Stimulated activated CD4-positive, alpha-beta T cell treated with anti-CD3 and anti-CD28 coated beads, Interleukin-1b, Interleukin-23, amount 100 ng/mL, for 1 hour (primary cell): ENCODE measurements at places on chromosomes 6 and 20.

DNA sequence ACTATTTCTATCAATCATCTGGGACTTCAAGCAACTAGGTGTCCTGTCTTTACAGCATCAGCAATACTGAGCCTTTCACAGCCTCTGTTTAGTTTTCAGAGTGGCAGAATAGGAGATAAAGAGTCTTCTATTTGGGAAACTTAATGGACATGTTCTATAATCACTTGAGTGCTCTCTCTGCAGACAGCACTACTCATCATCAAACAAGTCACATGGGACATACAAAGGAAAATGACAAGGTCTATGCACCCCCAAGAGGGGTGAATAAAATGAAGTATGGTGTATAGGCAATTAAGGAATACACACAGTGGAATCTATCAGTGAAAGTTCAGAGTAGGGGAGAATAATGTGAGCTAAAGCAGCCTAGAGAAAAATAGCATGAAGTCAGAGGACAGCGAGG is 237.8 kb upstream of the THEMIS start:
- DNase-seq = no peak

DNA sequence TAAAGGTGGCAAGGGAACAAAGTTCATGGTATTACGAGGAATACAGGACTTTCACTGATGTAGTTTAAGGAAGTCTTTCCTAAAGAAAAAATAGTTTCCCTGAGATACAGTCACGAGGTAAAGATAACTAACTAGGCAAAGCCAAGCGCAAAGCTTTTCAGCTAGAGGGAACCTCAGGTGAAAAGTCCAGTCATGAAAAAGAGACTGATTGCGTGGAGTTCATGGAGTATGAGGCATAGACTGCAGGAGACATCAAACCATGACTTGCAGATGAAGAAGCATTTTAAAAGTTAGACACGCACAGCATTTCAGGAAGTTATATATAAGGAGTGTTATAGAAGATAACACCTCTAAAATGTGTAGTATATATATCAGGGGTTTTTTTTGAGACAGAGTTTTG is 205.6 kb upstream of the ZNF184 start:
- no peak for DNase-seq

- DNase-seq = no peak
Observed at GRCh38 chr6:163341224-163342061, 73.1 kb upstream of the QKI start.

- no peak for DNase-seq
Observed at GRCh38 chr6:122678841-122679240, 68.6 kb downstream of the PKIB start.

GRCh38 chr20:17648791-17649730 is 33.0 kb downstream of the RRBP1 start:
- DNase-seq = no peak

GRCh38 chr20:17108896-17109295 is 117.9 kb upstream of the PCSK2 start:
- no peak for DNase-seq

- DNase-seq = no peak
Observed at GRCh38 chr6:128417698-128418097, 102.7 kb downstream of the PTPRK start.

- no peak for DNase-seq
Observed at GRCh38 chr6:30893666-30894065, 9.3 kb downstream of the DDR1 start.

DNA sequence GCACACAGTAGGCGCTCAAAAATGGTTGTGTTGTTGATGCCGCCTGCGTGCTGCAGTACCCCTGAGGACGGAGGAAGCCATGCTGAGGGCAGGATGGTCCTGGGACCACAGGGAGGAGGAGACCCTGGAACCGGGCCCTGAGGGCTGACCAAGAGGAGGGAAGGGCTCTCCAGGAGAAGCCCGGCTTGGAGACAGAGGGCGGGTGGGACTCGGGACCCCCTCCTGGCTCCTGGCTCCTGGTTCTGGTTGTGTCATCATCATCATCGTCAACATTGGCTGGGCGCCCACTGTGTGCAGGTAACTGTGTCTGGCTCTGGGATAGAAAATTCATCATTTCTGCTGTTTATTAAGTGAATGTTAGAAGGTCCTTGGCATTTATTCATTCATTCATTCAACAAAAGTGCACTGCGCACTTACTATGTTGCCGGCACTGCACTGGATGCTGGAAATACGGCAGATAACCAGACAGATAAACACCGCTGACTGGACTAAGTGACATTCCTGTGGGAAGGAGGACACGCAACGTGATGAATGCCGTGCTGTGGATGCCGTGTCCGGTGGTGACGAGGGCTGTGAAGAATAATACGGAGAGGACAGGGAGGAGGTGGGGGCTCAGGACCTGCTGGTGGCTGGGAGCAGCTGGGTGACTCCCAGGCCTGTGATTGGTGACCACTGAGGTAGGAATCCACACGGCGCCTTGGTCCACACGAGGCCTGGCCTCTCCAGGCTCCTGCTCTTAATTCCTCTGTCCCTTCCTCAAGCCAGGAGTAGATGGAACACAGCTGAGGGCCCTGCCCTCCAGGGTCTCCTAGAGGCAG is 35.3 kb downstream of the SPDEF start:
- DNase-seq = no peak

- no peak for DNase-seq
Observed at GRCh38 chr20:50810842-50811241, 16.0 kb downstream of the BCAS4 start.

DNA sequence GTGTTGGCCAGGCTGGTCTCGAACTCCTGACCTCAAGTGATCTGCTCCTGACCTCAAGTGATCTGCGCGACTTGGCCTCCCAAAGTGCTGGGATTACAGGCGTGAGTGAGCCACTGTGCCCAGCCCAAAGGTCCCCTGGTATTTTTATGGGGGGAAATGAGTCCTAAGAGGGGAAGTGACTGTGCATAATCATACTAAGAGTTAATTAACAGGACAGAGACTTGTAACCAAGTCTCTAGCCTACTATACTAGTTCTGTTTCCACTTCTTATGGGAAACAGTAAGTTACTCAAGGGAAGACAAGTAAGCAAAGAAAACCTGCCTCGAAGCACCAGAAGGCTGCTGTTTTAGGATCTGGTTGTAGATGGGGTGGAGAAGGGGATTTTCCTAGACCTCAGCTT is 27.9 kb downstream of the TCF15 start:
- DNase-seq = no peak

DNA sequence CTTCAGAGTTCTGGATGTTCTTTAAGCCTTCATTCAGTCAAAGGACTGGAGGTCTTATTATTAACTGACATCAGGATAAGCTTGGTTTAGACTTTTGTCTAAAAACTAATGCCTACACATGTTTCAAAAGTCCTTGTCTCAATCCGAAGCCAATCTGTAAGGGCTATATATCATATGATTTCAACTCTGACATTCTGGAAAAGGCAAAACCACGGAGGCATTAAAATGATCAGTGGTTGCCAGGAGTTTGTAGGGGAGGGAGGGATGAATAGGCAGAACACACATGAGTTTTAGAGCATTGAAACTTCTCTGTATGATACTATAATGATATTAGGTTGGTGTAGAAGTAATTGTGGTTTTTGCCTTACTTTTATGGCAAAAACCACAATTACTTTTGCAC is 1285.8 kb upstream of the CITED2 start:
- DNase-seq = no peak

- no peak for DNase-seq
Observed at GRCh38 chr20:20710443-20711315, 1.8 kb downstream of the RALGAPA2 start.
